ENCODE measurements at places on chromosomes 1 and 21.
A peak's percentile ranks its signal among the peaks of the same experiment; 100 is the strongest.

DNA sequence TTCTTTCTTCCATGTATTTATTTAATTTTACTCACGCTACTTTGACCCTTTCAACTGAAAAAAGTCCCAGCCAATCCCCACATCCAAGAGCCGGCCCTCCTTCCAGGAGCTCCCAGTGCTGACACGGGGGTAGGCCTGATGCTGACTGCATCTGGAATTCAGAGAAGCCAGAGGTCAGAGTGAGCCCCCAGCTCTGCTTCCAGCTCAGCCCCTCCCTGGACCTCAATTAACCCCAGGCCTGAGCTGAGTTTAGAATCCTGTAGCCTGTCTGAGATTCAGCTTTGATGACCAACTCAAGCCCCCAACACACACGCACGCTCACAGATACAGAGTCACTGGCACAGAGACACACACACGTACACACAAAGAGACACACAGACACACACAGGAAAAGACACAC lies 247.9 kb downstream of the NPHP4 start:
- no peak for DNase-seq

- no peak for DNase-seq
Observed at GRCh38 chr1:117180147-117180967, 30.4 kb downstream of the VTCN1 start.

DNA sequence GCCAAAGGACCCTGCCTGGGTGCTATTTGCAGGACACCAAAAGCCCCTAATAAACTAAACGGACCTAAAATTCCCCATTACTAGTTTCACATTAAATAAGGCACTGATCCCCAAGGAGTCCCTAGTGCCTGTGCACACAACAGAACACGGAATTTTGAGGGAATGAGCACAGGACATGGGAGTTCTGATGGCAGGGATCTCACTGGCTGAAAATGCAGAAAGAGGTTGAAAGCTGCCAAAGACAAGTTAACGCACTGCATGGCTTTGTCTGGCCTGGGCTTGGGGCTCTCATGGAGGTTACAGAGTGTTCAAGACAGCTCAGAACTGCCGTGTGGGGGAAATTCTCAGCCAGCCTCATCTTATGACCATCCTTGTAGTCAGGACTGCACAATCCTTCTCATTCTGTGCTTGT lies 15.6 kb upstream of the ATP1B1 start:
- no peak for DNase-seq

DNA sequence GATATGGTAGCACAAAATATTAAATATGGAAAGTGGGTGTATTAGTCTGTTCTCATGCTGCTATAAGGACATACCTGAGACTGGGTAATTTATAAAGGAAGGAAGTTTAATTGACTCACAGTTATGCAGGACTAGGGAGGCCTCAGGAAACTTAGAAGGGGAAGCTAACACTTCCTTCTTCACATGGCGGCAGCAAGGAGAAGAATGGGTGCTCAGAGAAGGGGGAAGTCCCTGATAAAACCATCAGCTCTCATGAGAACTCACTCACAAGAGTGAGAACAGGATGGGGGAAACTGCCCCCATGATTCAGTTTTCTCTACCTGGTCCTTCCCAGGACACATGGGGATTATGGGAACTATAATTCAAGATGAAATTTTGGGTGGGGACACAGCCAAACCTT lies 15.8 kb upstream of the BACE2 start:
- no peak for DNase-seq

GRCh38 chr1:1116701-1117468 lies 996 bp upstream of the C1orf159 start:
- peak; percentile 55 for DNase-seq

DNA sequence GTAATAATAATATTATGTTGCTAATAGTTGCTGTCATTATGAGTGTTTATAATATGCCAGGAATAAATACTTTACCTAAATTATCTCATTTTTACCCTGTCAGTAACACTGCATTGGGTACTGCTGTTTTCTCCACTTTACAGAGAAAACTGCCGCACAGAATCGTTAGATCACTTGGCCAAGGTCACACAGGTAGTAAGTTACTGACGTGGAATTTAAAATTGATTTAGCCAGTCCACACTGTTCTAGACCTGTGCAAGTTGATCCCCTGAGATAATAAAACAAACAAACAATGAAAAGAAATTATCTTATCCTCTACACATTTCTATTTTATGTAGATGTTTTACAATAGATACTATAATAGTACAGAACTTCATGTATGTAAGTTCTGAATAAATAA lies 174.1 kb downstream of the ROR1 start:
- DNase-seq, result no peak

- peak; percentile 10 for DNase-seq
Observed at GRCh38 chr21:39562791-39563770, 49.7 kb upstream of the B3GALT5 start.

DNA sequence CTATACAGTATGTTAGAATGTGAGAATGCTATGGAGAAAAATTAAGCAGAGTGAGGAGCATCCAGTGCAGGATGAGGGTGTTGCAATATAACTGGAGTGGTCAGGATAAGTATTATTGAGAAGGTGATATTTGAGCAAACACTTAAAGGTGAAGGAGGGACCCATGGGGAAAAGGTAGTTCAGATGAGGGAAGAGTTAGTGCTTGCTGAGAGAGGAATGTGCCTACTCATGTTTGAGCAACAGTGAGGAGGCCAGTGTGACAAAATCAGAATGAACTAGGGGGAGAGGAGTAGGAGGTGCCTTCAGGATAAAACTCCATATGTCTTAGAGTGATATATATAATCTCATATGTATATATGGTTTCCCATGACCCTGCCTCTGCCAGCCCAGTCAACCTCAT lies 6.2 kb upstream of the TRIM45 start:
- DNase-seq, result no peak

DNA sequence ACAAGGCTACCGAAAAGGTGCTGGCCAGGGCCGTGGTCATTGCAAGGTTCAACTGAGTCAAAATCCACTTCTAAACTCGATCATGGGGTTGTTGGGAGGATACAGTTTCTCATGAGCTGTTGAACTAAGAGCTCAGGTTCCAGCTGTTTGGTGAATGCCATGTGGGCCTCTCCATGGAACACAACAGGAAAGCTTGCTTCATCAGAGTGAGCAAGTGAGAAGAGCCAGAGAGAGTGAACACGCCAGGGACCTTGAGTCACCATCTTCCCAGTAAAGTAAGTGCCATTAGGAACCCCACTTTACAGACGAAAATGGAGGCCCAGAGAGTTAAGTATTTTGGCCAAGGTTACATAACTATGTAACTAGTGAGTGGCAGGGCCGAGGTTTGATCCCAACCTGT lies 475.1 kb upstream of the VAMP3 start:
- no peak for DNase-seq

DNA sequence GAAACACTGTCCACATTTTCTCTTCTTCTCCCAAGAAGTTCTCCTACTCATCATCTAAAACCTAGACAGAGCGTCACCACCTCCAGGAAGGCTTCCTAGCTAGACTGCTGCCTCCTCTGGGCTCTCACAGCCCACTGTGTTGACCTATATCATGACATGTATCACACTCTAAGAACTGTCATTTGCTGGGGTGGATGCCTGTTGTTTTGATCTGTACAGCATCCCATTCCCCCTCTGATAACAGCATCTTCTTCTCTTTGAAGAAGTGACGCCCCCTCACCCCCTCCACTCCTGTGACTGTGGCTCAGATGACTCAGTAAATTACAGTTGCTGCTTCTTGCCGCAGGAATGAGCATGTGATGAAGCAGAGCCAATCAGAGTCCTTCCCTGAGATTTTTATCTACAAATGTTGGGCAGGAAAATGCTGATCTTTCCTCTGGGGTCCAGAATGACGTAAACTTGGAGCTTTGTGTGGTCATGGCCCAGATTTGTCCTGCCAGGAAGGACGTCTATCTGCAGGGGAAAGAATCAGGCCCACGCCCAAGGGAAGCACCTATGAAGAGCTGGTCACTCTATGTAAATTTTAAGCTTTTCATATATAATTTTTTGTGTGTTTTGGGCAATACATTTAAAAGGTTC lies 28.0 kb upstream of the FOXO6 start:
- no peak for DNase-seq

DNA sequence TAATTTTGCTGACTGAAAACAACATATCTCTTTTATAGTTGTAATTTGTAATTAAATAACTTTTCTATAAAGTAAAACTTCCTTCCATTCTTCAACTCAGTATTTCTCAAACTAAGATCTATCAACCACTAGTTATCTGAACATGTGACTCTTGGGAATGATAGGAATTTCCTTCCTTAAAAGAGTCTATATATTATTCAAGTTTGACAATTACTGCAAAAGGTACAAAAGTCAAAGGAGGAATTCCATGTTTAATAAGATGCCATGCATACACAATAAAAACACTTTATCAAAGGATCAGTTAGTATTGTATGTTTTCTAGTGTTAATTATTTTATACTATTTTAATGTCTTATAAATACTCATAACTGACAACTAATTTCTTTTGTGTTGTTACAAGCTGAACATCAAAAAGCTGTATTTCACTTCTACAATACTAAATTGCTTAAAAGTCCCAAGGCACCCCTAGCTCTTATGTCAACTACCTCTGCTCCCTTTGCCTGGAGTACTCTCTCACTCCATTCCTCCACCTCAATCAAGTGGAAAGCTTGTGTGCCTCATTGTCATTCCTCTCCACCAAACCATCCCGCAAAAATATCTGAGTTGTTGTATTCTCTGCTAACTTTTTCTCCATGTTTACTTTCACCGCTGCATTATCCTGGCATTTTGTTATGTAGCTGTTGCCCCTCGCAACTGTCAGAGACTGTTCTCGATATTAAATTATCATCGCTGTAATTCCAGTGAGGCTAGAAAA lies 67.9 kb downstream of the SLC44A5 start:
- DNase-seq, result no peak

- DNase-seq, result no peak
Observed at GRCh38 chr1:96400089-96400488, 321.5 kb upstream of the PTBP2 start.

- no peak for DNase-seq
Observed at GRCh38 chr1:236065509-236066005, 667 bp upstream of the NID1 start.

DNA sequence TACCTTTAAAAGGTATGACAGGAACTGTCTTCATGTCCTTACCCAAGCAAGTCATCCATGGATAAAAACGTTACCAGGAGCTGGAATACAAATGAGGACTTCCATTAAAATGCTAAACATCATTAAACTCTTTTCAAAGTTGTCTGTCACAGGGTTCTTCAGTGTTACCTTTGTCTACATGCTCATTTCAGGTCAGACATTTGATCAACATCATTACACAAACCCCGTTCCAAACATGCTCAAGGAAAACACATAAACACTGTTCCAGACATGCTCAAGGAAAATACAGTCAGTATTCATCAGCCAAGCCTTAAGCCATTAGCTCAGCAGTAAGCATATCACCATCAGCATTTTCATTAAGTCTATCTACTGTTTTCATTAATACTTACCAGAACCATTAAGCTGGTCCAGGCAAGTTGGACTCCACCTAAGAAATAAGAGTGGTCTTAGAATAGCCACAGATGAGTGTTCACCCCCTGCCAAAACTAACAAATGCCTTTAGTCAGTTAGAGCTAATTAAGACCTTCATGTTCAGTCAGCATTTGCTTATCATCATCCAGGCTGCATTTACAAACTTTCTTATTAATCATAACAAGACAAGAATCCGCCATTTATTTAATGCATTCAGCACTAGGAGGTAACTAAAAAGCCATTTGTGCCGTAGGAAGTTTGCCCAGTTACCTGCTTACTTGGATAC lies 2.2 kb downstream of the GAS5 start:
- DNase-seq, result peak; percentile 13

DNA sequence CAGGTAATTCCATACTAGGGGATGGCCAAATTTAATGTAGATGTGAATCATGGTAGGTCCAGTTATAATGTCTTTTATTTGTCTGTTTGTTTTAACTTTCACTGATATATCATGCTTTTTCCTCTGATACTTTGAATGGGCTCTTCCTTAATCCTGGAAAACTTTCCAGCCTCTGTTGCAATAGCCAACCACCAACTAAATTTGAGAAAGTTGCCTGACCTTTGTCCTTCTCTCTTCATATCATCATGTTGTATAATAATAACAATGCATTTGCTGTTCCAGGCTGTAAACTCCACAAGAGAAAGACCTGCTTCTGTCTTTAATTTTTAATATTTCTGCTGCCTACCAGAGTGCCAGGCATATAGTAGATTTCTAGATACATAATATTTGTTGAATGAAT lies 146.1 kb downstream of the HMCN1 start:
- no peak for DNase-seq

GRCh38 chr1:212238552-212238951 lies 46.7 kb upstream of the PPP2R5A start:
- DNase-seq, result no peak

- DNase-seq, result no peak
Observed at GRCh38 chr1:212127221-212127620, 91.7 kb downstream of the DTL start.

- no peak for DNase-seq
Observed at GRCh38 chr21:31688603-31689368, 29.3 kb downstream of the SOD1 start.

- DNase-seq, result no peak
Observed at GRCh38 chr1:113021430-113022085, 51.4 kb upstream of the LRIG2 start.

DNA sequence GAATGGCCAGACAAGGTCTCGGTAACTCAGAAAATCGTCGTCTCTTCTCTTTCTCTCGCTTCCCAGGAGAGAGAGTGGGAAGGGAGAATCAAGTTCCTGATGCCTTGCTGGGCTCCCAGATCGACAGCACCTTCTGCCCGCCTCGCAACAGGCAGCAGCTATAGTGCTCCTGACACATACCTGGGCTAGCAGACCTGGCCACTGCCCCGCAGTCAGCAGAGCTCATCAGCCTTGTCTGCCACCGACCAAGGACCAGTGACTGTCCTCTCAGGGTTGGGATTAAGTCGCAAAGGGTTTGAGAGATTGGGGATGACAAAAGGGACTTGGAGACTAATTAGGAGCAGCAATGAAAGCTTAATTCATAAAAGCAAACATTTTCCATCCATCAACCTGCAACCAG lies 4.1 kb downstream of the RUNX3 start:
- DNase-seq, result no peak

DNA sequence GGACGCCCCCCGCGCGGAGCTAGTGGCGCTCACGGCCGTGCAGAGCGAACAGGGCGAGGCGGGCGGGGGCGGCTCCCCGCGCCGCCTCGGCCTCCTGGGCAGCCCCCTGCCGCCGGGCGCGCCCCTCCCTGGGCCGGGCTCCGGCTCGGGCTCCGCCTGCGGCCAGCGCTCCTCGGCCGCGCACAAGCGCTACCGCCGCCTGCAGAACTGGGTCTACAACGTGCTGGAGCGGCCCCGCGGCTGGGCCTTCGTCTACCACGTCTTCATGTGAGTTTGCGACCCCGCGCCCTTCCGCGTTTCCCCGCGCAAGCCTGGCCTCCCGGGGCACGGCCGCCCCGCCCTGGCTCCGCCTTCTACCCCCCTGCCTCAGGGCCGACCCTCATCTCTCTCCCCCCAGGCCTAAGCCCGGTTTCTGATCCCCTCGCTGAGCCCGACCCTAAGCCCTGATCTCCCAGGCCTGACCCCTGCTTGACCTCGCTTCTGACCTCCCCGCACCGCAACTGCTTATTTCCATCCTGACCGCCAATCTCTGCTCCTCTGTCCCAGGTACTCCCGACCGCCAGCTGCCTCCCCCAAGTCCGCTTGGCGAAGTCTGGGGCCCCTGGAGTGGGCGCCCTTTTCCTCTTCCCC lies 669 bp downstream of the KCNQ4 start:
- DNase-seq, result peak; percentile 32

GRCh38 chr1:4851385-4852065 lies 197.1 kb downstream of the AJAP1 start:
- DNase-seq, result peak; percentile 21

GRCh38 chr1:113981962-113982931 lies 3.0 kb downstream of the OLFML3 start:
- DNase-seq, result peak; percentile 35

GRCh38 chr1:155086128-155086741 lies 7.6 kb downstream of the EFNA3 start:
- DNase-seq, result peak; percentile 79

GRCh38 chr1:232880354-232880753 lies 70.1 kb upstream of the NTPCR start:
- DNase-seq, result peak; percentile 55
